NCI-H2171 (cell line): ENCODE measurements at places on chromosomes 2 and 18.
A peak's percentile ranks its signal among the peaks of the same experiment; 100 is the strongest.

- peak; percentile 91 for DNase-seq
These were observed at the start of gene SIX2 for GRCh38 chr2:45009303-45009927. Gene SIX2 (minus strand): TSS chr2:45009452. CDS start chr2:45009110, 342 bp downstream.

DNA sequence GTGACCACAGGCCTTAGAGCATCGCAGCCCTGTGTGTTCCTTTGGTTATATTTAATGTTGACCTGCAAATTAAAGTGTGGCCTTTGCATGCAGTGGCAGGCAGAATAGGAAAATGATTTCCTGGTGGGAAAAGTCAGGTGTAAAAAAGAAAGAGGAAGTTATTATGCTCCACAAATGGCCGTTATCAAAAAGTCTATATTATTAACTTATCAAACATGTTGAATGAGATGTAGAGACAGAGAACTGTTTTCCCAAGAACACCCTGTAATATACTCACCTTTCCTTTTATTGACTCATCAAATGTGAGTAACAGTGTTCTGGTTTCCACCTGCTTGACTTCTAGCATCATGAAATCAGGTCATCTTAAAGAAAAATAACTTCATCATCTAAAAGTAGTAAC, 35.3 kb downstream of the MEIS1 start:
- DNase-seq = no peak

GRCh38 chr2:41930807-41931566, 116.8 kb upstream of the PKDCC start:
- DNase-seq = no peak

DNA sequence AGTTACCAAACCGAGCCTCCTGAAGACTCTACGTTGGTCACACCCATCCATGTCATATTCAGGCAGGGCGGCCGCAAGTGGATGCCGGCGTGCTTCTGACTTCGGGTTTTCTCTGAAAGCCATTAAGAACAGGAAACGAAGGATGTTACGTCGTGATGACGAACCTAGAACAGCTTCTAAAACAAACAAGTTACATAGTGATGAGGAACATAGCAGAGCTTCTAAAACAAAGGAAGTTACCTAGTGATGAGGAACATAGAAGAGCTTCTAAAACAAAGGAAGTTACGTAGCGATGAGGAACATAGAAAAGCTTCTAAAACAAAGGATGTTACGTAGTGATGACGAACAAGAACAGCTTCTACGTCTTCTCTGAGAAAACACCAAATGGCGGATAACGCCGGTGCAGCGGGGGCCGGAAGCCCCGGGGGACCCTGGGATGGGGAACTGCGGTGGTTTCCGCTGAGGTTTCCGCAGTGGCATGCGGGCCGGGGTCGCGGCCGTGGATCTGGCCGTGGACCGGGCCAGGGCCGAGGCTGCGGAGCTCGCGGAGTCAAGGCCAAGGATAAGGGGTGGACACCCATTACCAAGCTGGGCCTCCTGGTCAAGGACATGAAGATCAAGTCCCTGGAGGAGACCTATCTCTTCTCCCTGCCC, 141.1 kb downstream of the SOCS6 start:
- no peak for DNase-seq

DNA sequence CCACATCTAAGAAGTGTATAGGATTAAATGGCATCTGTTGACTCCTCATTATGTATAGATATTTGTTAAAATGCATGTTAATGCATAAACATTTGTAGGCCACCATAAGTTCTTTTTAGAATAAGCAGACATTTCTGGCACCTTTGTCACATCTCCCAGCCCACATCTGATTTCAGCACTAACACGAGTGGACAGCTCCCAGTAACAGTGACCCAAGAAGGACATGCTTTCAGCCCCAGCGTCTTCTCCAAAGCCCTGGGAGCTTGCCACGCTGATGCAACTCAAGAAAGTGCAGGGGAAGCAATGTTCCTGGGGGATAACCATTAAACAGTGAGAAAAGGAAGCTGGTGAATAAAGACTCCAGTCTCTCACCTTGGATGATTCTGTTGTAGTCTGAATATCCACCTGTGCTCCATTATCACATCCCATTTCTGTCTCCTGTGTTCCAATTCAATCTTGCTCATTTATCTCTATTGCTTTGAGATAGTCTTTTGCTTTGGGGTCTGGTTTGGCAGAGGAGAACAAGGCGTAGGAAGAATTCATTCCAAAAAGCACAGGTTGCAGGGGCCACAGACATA, 182.6 kb upstream of the THSD7B start:
- no peak for DNase-seq

DNA sequence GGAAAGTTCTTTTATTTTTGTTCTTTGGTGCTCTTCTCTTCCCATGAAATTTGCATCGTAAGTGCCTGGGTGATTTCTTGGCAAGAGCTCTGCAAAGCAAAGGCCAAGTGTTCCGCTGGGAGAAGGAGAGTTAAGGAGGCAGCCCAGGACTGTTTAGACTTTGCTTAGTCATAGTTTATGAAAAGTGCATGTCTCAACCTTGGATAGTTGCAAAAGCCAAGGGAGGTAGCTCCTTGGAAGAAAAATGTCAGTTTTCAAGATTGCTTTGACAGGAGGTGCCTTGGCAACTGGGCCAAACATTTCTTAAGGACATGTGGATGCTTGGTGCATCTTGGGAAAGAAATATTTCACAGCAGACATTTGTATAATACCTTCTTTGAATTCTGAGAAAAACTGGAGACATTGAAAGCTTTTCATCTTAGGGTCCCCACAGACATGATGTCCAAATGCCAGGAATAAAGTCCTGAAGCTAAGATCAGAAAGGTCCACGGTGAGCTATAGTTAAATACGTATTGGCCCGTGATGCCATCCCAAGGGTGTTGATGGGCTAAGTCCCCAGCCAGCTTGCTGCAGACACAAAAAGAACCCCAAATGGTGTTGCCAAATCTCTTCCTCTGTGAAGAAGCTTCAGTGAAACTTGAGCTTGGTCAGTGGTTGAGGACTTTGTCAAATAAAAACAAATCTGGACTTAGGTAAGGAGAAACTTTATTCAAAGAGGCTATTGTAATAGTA, 96.3 kb upstream of the THUMPD2 start:
- no peak for DNase-seq

DNA sequence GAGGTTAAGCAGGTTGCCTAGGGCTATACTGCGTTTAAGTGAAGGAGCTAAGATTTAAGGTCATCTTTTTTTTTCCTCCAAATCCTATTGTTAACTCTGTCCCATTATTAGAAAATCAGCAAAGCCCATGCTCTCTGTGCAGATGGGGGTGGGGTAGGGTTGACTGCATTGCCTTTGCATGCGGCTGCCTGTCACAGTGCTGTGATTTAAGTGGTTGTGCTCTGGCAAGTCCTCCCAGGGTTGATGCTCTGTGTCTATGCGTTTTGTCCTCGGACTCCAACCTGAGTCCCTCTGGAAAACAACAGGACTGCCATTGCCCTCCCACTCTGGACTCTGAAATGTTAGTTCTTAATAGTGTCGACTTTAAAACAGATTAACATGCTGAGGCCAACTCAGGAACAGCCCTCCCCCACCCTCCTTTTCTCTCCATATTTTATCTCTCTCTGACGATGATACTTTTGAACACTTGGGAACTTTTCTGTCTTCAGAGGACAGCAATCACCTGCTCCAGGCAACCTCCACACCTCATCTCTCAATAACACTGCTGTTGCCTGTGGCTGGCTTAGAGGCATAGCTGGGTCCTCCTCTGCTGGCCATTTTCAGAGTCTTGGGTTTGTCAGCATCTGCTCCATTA, 5.8 kb downstream of the FHOD3 start:
- DNase-seq = no peak

DNA sequence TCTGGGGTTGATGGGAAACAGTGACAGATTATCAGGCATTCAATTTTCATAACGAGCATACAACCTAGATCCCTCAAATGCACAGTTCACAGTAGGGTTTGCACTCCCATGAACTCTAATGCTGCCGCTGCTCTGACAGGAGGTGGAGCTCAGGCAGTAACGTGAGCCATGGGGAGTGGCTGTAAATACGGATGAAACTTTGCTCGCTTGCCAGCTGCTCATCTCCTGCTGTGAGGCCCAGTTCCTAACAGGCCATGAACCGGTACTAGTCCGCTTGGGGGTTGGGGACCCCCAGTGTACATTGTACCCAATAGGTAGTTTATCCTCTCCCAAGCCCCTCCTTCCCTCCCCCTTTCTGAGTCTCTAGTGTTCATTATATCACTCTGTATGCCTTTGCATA, 94.6 kb downstream of the PTH2R start:
- peak; percentile 46 for DNase-seq

GRCh38 chr2:88838165-88838635, 146.7 kb downstream of the RPIA start:
- no peak for DNase-seq

DNA sequence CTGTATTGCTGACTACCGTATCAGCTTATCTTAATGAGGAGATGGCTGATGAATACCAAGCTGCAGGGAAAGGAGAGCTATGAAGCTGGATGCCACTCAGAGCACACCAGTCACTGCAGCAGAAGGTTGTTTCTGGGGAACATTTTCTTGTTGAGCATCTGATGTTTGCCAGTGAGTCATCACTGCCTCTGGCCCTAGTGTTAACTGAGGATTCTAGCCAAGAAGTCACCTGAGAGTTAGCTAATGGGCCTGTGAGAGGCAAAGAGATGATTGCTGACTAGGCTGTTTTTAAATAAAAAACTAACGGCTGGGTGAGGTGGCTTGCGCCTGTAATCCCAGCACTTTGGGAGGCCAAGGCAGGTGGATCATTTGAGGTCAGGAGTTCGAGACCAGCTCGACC, 37.9 kb downstream of the CCDC150 start:
- no peak for DNase-seq

DNA sequence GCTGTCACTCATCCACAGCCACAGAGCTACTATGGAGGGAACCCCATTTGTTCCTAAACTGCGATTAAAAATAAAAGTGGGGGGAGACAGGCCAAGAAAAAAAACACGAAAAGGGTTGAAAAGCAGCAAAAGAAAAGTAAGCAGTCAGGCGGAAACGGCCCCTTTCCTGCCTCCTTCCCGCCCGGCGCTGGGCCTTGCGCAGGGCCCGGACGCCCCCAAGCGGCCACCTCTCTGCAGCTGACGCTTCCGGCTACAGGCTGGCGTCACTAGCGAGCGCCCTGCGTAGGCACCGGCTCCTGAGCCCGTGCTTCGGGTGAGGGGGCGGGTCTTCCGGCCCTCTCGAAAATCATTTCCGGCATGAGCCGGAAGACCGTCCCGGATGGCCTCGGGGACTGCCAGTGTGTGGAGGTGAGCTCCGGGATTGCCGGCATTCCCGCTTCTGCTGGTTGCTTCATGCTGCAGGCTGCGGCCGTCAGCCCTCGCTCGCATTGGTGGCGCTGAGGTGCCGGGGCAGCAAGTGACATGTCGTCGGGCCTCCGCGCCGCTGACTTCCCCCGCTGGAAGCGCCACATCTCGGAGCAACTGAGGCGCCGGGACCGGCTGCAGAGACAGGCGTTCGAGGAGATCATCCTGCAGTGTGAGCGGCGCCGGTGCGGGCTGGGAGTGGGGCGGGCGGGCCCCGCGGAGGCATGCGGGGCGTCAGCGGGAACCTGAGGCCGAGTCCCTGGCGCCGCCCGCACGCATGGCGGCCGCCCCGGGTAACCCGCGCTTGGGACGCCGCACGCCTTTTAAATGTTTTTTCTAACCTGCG, at the start of gene ATG16L1:
Gene ATG16L1 (plus strand): TSS at position 368 of the 811 bp plus-strand sequence. CDS start 155 bp downstream, at position 523.
- DNase-seq = peak; percentile 75

GRCh38 chr2:136242687-136243277, 124.8 kb upstream of the CXCR4 start:
- no peak for DNase-seq

DNA sequence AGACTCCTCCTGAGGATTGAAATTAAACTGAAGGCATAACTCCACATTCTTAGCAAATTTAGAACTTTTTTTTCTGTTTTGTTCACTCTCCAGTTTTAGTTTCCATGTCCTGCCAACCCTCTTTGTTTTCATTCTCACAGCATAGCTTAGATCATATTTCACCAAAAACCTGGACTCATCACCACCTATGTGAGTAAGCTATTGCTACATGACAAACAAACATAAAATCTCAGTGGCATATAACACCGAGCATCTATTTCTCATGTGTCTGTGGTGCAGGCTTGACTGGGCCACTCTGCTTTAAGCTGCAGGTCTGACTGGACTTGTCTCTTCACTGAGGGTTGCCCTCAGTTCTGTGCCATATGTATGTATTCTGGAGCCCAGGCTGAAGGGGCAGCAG, 385.2 kb downstream of the ARHGAP15 start:
- DNase-seq = no peak

DNA sequence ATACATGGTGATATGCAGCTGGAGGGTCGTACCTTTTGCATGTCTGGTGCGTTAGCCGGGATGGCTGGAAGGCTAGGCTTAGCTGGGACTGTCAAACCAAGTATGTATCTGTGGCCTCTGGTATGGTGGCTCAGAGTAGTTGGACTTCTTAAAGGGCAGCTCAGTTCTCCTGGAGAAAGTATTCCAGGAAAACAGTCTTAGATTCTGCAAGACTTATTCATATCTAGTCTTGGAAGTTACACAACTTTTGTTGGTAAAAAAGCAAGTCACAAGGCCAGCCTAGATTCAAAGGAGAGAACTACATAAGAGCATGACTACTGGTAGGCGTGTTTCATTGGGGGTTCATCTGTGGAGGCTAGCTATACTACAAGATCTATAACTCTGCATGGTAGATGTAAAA, 45.5 kb downstream of the EML4 start:
- no peak for DNase-seq

DNA sequence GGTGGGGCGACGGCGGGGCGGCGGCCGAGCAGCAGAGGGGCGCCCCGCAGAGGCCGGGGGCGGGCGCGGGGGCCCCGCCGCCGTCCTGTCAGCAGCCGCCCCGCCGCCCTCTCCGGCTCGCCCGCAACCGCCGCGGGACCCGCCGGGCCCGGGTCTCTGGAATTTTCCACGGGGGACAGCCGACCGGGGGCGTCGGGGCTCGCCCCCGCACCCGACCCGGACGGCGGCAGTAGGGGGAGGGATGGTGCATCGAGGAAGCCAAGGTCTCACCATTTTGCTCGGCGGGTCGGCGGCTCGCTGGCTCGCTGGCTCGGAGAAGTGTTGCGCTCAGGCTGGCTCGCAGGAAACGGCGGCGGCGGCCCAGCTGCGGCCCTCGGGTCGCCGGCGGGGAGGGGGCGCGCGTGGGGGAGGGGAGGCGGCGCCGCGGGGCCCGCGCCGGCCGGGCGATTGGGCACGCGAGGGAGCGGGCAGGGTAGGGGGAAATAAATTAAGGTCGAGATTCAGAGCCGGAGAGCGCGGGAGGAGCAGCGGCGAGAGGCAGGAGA, 405 bp downstream of the PPP3R1 start:
- DNase-seq = no peak

DNA sequence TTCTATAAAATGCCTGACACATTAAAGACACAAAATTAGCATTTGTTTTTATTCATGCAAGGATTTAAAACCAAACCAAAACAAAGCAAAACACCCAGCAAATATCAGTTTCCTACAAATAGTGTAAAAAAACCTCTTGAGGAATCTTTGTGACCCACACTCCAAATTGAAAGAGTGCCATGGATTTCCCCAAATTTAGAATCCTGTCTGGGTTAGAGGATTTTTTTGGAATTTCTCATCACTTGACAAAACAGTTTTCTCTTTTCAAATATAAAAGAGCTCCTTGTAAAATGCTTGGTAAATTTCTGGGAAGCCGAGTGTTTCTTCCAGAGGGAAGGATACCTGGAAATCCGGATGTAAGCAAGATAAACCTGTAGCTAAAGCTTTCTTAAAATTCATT, 1.7 kb upstream of the FN1 start:
- no peak for DNase-seq
